Left renal pelvis (tissue), 4 donors: ENCODE measurements at places on chromosomes 1 and 21. TPM values are rescaled to one million over a fixed set of nuclear protein-coding genes. Genes with fewer than 3 reads are reported as not detected.

Gene MASP2
- 10.0 TPM for polyA plus RNA-seq

Gene FCRL2
- polyA plus RNA-seq = 0.18 TPM

Gene MAN1C1
- polyA plus RNA-seq = 16.1 TPM

Gene SPATA1
- 1.8 TPM for polyA plus RNA-seq

Gene TMEM200B
- 15.8 TPM for polyA plus RNA-seq

Gene MRAP
- polyA plus RNA-seq = not detected

Gene AGT
- polyA plus RNA-seq = 41.5 TPM

Gene S100B
- polyA plus RNA-seq = 2.1 TPM

Gene RHEX
- polyA plus RNA-seq = 0.10 TPM

Gene COL24A1
- polyA plus RNA-seq = 1.7 TPM

Gene SERPINC1
- 0.39 TPM for polyA plus RNA-seq

Gene RNF19B
- polyA plus RNA-seq = 15.5 TPM
